ENCODE measurements at places on chromosomes 2 and 18.

GRCh38 chr18:46155641-46156051, 51.5 kb downstream of the HAUS1 start:
- no peak for DNase-seq

- DNase-seq: no peak
Measured at GRCh38 chr2:27921880-27922547, 31.5 kb downstream of the BABAM2 start.

DNA sequence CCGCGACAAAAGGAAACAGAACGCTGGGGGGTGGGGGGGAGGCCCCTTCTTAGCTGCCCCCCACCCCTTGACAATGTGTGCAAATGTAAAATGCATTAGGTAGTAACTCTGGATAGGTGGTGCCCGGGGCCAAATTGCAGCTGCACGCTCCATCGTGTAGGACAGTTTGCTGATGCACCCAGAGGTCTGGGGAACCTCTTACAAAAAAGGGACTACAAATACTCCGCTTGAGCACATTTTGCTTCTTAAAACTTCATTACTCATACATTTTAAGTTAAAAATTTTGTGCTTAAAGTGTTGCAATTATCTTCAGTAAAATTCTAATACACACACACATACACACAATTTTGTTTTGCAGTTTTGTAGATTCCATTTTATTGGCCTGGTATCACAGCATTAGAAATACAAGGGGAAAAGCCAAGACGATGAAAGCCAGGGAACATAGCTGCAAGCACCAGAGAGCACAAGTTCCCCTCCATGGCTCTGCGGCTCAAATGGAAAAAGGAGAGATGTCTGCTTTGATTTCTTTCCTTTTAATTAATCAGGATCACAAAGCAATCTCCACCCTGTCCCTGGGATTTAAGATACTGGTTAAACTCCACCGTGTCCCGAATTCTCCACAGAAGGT, 582.1 kb downstream of the ZEB2 start:
- no peak for DNase-seq

DNA sequence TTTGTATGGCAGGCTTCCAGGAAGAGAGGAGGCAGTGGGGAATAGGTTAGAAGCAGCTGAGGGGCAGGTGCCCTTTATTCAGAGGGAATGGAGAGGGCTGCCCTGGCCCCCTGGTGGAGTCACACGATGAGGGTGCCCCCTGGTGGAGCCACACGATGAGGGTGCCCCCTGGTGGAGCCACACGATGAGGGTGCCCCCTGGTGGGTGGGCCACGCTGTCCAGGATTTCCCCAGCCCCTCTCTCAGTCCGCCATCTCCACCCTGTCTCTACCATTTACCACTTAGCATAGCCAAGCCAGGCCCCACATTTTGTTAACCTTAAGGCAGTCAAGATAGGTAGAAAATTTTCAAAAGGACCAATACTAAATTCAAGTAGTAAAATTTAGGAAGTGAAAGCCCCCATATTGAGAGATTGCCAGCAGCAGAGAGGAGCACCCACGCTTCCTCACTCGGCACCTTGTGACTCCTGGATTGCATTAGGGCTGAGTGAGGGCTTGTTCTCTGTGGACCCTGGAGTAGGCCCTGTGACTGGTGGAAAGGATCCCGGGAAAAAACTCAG, 10.4 kb upstream of the FAM228A start:
- no peak for DNase-seq

- no peak for DNase-seq
Measured at GRCh38 chr2:187055463-187055862, 206.5 kb upstream of the ZSWIM2 start.
